ENCODE measurements at places on chromosomes 7 and 10. TPM values are rescaled to one million over a fixed set of nuclear protein-coding genes. Genes with fewer than 3 reads are reported as not detected.

Gene OR13A1
- not detected for total RNA-seq

Gene GNAI1
- total RNA-seq = 44.2 TPM

Gene ARHGEF35
- total RNA-seq = not detected

Gene RGR
- not detected for total RNA-seq

Gene ELFN1
- total RNA-seq = 1.6 TPM

Gene IDI2
- not detected for total RNA-seq

Gene ACSL5
- 1.1 TPM for total RNA-seq

GRCh38 chr10:19043431-19043830 is 5.2 kb upstream of the MALRD1 start:
- no peak for DNase-seq
- H3K36me3 ChIP-seq = no peaks in the 10 kb centered on the region
- no peaks in the 10 kb centered on the region for H3K4me1 ChIP-seq

DNA sequence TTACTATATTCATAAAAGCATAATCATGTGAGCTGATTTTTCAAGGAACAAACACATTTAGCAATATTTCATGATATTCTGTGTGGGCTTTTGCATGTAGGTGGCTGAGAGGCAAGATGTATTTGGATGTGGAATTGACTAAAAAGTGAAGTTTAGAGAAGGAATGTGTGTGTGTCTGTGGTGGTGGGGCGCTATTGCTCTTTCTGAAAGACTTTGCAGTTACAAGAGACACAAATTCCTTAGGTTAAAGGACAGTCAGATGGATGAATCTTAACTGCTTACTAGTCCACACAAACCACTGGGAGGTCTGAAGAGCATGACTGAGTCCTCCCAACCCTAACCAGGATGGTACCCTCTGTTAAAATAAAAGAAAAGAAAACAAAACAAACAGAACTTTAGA is 200.1 kb downstream of the SDHAF3 start:
- no peaks in the 10 kb centered on the region for H3K27me3 ChIP-seq
- DNase-seq = no peak
- no peaks in the 10 kb centered on the region for H3K36me3 ChIP-seq
- no peaks in the 10 kb centered on the region for H3K4me1 ChIP-seq

DNA sequence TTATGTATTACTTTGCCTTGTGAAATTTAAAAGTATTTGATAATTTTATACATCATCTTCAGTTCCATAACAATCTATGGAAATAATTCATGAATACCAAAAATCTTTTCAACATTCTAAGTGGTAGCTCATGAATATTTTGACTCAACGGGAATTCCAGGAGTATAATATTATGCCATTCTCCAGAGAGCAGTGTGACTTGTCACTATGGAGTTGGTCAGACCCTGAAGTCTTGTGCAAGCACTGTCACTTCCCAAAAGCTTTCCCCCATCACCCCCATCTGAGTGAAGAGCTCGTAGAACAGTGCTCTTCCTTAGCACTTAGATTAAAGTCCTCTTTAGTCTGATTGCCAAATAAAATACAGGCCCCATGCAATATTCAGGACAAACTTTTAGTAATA is 29.4 kb upstream of the CCNJ start:
- no peak overlapping the region for H3K4me3 ChIP-seq
- DNase-seq = no peak
- no peaks in the 10 kb centered on the region for H3K4me1 ChIP-seq
- no peak overlapping the region for H3K27ac ChIP-seq
- peaks cover 2% of the 10 kb centered on the region for H3K27me3 ChIP-seq
- no peaks in the 10 kb centered on the region for H3K36me3 ChIP-seq

GRCh38 chr10:45044290-45044689 is 43.6 kb downstream of the ZNF22 start:
- no peak for DNase-seq
- no peak overlapping the region for H3K27ac ChIP-seq
- no peaks in the 10 kb centered on the region for H3K27me3 ChIP-seq
- no peak overlapping the region for H3K4me3 ChIP-seq

DNA sequence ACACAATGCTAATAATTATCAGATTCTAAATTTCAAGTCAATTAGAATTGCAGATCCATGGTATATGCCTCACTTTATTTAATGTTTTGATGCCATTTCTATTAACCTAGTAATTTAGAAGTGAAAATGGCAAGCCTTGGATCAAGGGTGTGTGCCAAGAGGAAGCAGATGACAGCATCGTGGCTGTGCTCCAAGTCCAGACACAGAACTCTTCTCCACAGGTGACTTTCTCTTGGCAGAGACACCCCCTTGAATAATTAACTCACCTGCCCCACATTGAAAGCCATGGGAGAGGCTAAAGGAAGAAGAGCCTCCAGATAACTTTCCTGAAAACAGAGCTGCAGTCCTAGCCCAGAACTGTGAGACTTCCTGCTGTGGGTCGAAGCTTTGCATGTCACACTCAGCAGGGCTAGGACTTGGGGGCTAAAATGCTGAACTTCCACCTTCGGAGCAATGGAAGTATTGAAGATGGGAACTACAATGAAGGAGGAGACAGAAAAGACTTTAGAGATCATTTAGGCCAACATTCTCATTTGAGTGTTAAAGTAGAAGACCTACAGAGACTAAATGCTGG is 996 bp upstream of the C10orf90 start:
- DNase-seq = no peak
- H3K4me3 ChIP-seq = no peak overlapping the region
- no peaks in the 10 kb centered on the region for H3K27me3 ChIP-seq
- H3K36me3 ChIP-seq = no peaks in the 10 kb centered on the region

GRCh38 chr7:155298288-155298833 is 683 bp downstream of the INSIG1 start:
- H3K27ac ChIP-seq = no peak overlapping the region
- H3K4me1 ChIP-seq = peaks cover 4% of the 10 kb centered on the region
- DNase-seq = no peak
- H3K4me3 ChIP-seq = peak overlapping the region; percentile 55

DNA sequence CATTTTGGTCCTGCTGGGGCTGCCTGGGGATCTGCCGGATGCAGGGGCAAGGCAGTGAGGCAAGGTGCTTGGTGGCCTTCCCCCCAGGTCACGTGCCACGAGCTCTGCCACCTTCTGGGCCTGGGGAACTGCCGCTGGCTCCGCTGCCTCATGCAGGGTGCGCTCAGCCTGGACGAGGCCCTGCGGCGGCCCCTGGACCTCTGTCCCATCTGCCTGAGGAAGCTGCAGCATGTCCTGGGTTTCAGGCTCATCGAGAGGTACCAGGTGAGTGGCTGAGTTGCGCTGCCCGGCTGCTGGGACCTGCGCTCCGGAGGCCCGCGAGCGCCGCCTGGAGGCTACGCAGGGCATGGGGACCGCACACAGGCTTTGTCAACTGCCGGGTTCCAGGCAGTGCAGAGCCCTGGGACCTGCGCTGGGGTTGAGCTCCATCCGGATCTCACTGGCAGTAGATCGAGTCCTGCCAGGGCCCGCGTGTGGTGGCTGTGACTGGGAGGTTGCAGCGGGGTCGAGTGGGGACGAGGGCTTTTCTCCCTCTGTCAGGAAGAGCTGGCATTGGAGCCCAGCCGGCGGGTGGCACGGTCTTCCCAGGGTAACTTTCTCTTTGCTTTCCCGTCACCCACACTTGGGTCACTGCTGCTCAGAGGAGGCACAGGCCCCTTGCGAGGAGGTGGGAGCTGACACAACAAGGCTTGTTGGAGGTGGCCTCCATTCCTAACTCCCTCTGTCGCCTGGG is 21.7 kb downstream of the AMZ1 start:
- H3K27me3 ChIP-seq = no peaks in the 10 kb centered on the region
- no peak overlapping the region for H3K27ac ChIP-seq
- H3K36me3 ChIP-seq = peaks cover 3% of the 10 kb centered on the region
- no peak overlapping the region for H3K4me3 ChIP-seq
- DNase-seq = peak; percentile 27

DNA sequence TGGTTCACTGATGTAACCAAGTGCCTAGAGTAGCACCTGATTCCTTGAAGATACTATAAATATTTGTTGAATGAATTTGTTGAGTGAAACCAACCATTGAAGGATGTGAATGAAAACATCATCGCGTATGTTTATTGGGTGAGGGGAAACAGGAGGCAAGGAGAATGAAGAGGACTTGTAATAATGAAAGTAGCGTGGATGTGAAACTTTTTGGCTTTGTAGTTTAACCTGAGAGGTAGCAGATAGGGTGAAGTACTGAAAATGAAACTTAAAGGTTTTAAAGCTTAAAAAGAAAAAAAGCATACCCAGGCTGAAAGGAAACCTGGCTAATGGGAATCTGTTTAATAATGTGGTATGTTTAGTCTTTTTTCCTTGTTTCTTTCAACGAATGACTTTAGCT is 5.2 kb downstream of the CCNY start:
- H3K4me3 ChIP-seq = no peak overlapping the region
- no peak overlapping the region for H3K27ac ChIP-seq
- no peaks in the 10 kb centered on the region for H3K27me3 ChIP-seq
- peaks cover 14% of the 10 kb centered on the region for H3K4me1 ChIP-seq
- no peaks in the 10 kb centered on the region for H3K36me3 ChIP-seq

GRCh38 chr10:6346631-6347030 is 143.9 kb downstream of the PFKFB3 start:
- no peak for DNase-seq
- H3K36me3 ChIP-seq = no peaks in the 10 kb centered on the region
- H3K27ac ChIP-seq = no peak overlapping the region
- H3K4me3 ChIP-seq = no peak overlapping the region
- no peaks in the 10 kb centered on the region for H3K27me3 ChIP-seq

- no peak for DNase-seq
- no peaks in the 10 kb centered on the region for H3K36me3 ChIP-seq
- no peaks in the 10 kb centered on the region for H3K4me1 ChIP-seq
- H3K27me3 ChIP-seq = no peaks in the 10 kb centered on the region
Measured at GRCh38 chr7:72028267-72028666, 383.9 kb downstream of the CALN1 start.

GRCh38 chr7:112881-113280 is 79.5 kb upstream of the FAM20C start:
- H3K4me3 ChIP-seq = no peak overlapping the region
- no peak for DNase-seq
- H3K27me3 ChIP-seq = no peaks in the 10 kb centered on the region
- H3K4me1 ChIP-seq = peaks cover 9% of the 10 kb centered on the region
- no peaks in the 10 kb centered on the region for H3K36me3 ChIP-seq

GRCh38 chr7:143455491-143455890 is 12.2 kb downstream of the TAS2R60 start:
- H3K36me3 ChIP-seq = no peaks in the 10 kb centered on the region
- H3K27me3 ChIP-seq = no peaks in the 10 kb centered on the region
- peaks cover 16% of the 10 kb centered on the region for H3K4me1 ChIP-seq
- no peak overlapping the region for H3K27ac ChIP-seq

- H3K4me3 ChIP-seq = no peak overlapping the region
- H3K4me1 ChIP-seq = no peaks in the 10 kb centered on the region
- no peak overlapping the region for H3K27ac ChIP-seq
- no peaks in the 10 kb centered on the region for H3K27me3 ChIP-seq
- no peaks in the 10 kb centered on the region for H3K36me3 ChIP-seq
- DNase-seq = no peak
Measured at GRCh38 chr7:88355011-88355410, 48.3 kb upstream of the STEAP4 start.

- H3K4me3 ChIP-seq = no peak overlapping the region
- H3K36me3 ChIP-seq = peaks cover 5% of the 10 kb centered on the region
- peak; percentile 11 for DNase-seq
- no peak overlapping the region for H3K27ac ChIP-seq
- peaks cover 3% of the 10 kb centered on the region for H3K4me1 ChIP-seq
- H3K27me3 ChIP-seq = no peaks in the 10 kb centered on the region
Measured at GRCh38 chr10:48322017-48322416, 15.5 kb downstream of the MAPK8 start.

- no peak overlapping the region for H3K27ac ChIP-seq
- no peaks in the 10 kb centered on the region for H3K27me3 ChIP-seq
- no peak for DNase-seq
- H3K4me3 ChIP-seq = no peak overlapping the region
Measured at GRCh38 chr7:38191791-38192190, 13.7 kb downstream of the STARD3NL start.

Data from IMR-90 (cell line).